ENCODE measurements at places on chromosomes 1 and 21.
A peak's percentile ranks its signal among the peaks of the same experiment; 100 is the strongest.

DNA sequence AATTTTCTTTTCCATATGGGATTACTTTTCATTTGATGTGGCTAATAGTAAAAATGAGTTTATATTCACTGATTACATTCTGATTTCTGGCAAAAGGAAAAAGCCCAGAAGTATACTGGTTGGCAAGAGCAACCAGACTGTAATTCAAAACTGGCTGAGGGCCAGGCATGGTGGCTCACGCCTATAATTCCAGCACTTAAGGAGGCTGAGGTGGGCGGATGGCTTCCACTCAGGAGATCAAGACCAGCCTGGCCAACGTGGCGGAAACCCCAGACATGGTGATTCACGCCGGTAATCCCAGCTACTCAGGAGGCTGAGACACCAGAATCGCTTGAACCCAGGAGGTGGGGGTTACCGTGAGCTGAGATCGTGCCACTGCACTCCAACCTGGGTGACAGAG lies 14.5 kb downstream of the SYT11 start:
- no peak for DNase-seq

- no peak for DNase-seq
Measured at GRCh38 chr1:12428334-12428733, 189.7 kb downstream of the DHRS3 start.

DNA sequence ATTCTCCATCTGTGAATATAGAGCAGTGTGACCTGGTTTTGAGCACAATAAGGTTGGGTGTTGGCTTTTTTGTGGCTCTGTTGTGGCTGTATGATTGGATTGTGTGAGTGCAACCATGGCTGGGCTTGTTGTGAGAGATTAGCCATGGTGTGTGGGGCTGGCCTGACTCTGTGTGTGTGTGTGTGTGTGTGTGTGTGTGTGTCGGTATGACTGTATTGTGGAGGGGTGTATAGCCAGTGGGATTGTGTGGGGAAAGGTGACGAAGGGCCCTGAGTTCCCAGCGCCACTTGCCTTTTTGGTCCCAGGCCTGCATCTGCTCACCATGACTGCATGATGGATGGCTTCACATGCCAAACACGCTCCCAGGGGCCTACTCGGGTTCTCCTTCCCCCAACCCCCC lies 5.9 kb upstream of the SLC6A9 start:
- no peak for DNase-seq

DNA sequence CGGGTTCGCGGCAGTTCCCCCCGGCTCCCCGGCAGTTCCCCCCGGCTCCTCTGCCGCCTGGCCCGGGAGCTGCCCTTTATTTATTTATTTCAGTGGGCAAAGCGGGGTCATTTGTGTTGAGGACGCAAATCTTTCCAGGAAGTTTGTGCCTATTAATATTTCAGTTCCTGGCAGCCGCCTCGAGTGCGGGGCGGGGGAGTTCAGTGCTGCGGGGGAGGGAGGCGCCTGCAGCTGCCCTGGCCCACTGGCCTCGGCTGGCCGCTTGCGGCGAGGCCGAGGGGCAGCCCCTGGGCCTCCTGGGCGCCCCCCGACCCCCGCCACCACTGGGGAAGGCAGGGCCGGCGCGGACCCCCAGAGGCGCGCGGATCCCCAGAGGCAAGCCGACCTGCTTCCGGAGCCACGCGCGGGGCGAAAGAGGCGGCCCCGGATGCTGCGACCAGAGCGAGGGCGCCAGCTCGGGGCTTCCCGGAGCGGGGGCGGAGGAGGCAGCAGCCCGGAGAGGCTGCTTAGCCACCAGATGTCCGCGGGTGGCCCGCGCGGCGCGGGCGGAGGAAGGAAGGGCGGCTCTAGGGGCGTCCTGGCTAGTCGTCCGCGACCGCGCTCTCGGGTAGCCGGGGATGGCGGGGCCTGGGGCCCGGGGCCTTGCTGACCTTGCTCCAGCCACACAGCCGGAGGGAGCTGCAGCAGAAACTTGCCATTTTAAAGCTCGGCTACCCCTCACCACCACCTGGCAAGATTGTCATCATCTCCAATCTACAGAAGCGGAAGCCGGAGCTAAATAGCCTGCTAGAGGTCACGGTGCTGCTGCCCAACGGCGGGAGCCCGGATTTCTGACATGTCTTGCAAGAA lies 48.0 kb downstream of the H3-3A start:
- no peak for DNase-seq

- DNase-seq = no peak
Measured at GRCh38 chr1:187509091-187509490, 680.3 kb downstream of the PLA2G4A start.

DNA sequence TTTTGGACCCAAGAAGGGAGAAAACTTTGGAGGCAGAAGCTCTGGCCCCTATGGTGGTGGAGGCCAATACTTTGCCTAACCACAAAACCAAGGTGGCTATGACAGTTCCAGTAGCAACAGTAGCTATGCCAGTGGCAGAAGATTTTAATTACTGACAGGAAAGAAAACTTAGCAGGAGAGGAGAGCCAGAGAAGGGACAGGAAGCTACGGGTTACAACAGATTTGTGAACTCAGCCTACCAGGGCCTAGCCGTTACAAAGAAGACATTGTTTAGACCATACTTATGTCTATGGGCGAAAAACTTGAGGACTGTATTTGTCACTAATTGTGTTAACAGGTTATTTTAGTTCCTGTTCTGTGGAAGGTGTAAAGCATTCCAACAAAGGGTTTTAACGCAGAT lies 10.4 kb upstream of the ACOT11 start:
- no peak for DNase-seq

GRCh38 chr1:21293537-21294265 lies 3.4 kb upstream of the ECE1 start:
- DNase-seq = peak; percentile 23

GRCh38 chr1:224149709-224150108 lies 33.3 kb upstream of the DEGS1 start:
- DNase-seq = no peak

All from stimulated activated CD8-positive, alpha-beta memory T cell treated with anti-CD3 and anti-CD28 coated beads, Interleukin-7, amount 100 ng/mL, for 1 hour (primary cell).